Fibroblast of skin of left biceps (primary cell): ENCODE measurements at places on chromosomes 3 and 15.

DNA sequence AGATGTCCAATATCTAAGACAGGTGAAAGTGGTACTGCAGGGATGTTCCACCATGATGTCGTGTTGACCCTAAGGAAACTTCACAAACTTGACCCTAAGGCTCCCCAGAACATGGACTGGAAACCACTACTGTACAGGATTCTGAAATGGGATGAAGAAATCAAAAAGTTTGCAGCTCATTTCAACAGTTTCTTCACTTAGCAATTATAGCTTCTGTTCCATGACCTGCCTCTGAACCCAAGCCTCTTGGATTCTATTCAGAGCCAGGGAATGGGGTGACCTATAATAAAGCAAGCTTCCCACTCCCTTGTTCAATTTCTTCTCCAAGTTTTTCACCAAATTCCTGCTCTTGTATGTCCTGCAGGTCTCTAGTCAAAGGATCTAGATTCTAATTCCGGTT, 40.7 kb downstream of the DUT start:
- DNase-seq, result no peak

DNA sequence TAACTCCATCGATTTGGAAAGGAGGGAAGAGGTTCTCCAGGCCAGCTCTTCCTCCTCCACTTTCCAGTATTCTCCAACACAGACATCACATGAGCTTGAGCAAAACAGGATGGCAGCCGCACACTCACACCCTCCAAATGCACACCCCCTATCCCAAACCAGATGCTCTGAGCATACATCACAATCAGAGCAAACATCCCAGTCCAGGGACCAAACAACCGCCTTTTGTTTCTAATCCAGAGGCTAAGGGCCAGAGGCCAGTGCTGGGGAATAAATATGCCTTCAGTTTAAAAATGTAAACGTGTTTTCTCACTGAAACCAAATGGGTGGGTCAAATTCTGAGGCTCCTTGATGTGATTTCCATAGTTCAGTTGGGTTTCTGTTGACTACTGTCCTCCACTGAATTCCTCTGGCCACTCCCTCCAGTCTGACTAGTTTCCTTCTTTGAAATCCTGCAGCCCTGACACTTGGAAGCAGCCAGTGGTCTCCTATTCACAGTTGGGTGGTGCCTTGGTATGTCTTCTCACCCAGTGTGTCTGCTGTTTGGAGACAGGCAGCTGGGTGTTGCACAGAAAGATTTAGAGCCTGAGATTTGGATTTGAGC, 19.2 kb upstream of the MFGE8 start:
- DNase-seq, result no peak

GRCh38 chr3:43892526-43892925, 201.8 kb downstream of the ABHD5 start:
- no peak for DNase-seq

- DNase-seq, result peak; percentile 17
Observed at GRCh38 chr3:17367171-17367570, 375.3 kb downstream of the TBC1D5 start.

GRCh38 chr3:34106879-34107278, 308.4 kb downstream of the PDCD6IP start:
- DNase-seq, result no peak

GRCh38 chr3:101702726-101703125, 16.2 kb upstream of the RPL24 start:
- DNase-seq, result no peak

DNA sequence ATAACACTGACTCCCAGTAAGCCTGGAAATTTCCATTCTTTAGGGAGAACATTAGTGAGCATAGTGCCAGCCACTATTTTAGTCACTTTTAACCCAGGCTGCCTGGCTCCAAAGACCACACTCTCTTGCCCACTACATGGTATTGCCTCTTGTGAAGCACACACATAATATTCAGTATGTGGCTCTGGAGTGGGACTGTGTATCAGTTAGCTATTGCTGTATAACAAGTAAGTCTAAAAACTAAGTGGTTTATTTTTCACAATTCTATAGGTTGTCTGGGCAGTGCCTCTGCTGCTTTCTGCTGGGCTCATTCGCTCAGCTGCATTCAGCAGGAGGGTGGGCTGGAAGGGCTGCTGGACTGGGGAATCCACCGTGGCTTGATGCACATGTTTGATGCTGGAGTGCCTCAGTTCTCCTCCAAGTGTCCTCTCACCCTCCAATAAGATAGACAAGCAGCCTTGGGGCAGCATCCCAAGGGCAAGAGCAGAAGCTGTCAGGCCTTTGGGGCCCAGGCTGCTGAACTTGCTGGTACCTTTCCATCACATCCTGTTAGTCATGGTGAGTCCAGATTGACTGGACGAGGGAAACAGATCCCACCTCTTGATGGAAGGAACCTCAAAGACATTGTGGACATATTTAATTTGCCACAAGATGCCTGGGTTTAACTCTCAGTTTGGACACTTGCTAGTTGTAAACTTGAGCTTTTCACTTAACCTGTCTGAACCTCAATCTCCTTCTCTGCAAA, 66.6 kb upstream of the TLE3 start:
- no peak for DNase-seq

DNA sequence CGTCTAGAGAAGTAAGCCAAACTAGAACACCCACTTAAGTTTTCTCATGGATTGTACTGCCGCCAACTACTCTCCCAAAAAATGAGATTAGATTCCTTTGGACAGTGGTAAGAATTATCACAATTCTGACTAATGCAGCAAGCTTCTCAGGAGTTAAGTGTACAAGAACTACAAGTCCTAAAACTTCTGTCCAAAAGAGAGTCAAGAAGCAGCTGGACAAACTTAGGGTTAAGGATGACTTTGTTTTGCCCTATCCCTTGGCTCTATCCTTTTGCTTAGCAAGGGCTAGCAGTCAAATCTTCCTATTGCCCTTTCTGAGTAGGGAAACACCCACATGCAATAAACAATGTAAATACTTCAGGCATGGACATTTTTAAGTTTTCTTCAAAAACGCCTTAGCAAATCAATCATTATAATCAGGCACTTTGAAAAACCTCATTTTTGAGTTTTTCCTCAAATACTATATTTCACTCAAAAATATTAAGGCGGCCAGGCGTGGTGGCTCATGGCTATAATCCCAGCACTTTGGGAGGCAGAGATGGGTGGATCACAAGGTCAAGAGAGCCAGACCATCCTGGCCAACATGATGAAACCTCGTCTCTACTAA, 19.5 kb downstream of the RAF1 start:
- no peak for DNase-seq

DNA sequence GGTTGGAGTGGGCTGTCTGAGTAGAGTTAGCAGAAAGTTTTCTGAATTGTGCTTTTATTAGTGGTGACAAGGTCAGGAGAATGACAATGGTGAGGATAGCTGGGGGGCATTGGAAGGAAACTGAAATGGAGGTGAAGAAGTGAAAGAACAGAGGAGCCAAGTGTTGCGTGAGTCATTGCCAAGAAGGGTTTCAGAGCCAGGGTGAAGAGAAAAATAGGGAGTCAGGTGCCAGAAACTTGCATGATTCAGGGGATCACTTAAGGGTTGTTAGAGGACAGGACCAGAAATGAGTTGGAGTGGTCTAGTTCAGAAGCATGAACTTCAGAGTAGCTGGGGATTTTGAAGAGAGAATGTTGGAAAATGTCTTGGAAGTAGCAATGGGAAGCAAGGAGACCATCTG, 86.0 kb upstream of the GALNT15 start:
- no peak for DNase-seq
